Hindlimb muscle (tissue), 1 donor: ENCODE measurements at places on chromosomes 13 and 19.

DNA sequence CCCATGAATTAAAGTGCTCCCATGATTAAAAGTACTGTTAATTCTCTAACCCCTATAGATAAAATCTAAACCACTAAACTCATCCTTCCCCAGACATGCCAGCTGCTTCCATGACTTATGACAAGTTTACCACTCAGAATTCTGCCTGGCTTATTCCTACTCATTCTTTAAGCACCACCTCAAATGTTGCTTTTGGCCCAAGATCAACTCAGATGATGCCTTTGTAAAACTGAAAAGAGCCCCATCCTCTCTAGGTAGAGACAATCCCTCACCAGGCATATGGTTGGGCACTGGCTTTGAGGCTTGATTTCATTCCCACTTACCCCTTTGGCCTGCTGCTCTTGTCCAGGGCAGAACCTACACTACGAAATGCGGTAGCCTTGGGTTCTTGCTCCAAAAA is 250.0 kb downstream of the DNAJC15 start:
- no peak for DNase-seq

GRCh38 chr19:57682226-57682766 is 519 bp downstream of the ZNF551 start:
- DNase-seq = no peak

DNA sequence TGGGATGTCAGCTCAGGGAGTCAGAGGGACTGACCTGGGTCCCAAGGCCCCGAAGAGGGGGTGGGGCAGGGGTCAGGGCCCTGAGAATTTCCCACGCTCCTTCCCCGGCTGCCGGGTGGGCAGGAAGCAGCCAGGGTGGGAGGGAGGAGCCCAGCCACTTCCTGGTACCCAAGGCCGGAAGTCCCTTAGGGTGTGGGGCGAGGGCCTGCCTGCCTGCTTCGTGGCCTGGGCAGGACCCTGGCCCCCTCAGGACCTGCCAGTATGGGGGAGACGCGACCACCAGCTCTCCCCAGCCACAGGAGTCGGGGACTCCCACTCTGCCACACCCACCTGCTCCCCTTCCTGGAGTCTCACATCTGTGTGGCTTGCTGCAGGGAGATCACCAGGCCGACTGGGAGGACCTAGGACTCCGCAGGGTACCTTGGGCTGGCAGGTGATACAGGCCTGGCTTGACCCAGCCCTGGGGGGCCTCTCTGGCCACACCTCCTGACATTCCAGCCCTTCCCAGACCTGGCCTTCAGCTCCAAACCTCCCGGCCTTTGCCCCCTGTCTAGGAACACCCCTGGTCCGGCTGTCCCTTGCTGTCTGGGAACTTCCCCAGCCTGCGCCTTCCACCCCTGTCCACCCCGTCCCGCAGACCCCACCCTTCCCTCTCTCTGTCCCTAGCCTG is 9.8 kb upstream of the CIRBP start:
- DNase-seq = no peak

DNA sequence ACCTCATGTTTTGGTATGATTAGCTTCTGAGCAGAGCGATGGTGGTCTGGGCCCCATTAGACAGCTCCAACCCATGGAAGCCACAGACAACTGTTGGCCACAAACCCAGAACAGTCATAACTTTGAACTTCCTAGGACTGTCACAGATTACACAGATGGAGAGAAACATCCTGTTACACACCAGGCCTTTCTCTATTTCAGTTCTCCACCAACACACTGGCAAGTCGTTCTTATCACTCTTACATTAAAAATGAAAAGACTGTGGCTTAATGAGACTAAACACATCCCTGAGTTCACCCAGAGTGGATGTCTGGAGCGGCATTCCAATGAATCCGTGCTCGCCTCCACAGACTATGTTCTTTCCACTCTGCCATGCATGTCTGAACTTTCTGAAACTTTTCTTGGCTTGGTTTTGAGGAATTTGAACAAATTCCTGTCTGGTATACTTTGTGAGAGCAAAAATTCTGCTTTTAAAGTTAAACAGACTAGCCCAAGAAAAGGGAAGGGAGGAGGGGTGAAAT is 109.1 kb downstream of the NALCN start:
- peak; percentile 19 for DNase-seq

DNA sequence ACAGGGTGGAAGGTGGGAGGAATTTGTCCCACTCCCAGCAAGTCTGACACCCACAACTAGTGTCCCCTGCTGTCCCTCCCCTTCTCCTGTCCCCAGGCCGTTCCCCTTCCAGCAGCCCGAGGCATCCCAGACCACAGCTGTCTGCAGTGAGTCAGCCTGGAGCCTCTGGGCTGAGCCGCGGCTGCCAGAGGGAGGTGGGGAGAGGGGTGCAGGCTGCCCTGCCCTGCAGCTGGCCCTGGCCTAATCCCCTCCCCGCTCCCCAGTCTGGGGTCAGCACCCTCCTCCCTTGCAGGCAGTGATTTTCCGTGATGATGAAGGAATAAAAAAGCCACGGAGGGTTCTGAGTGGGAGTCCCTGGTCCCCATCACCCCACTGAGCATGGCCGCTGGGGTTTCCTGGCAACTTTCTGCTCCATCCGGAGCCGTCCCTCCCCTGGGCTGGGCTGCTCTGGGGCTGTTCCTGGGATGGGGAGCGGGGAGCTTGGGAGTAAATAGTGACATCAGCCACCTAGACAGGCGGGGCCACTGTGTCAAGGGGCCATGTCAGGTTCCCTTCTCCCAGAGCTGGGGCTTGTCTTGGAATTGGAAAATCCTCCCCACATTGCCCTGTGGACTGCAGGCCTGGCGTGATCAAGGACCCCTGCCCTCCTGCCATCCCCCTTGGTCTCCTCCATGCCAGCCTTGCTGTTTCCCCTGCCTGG is 16.8 kb downstream of the SPC24 start:
- DNase-seq = peak; percentile 78

- DNase-seq = no peak
Observed at GRCh38 chr13:106581225-106581624, 13.3 kb upstream of the ARGLU1 start.

- DNase-seq = no peak
Observed at GRCh38 chr19:46611776-46612175, 10.6 kb downstream of the CALM3 start.

DNA sequence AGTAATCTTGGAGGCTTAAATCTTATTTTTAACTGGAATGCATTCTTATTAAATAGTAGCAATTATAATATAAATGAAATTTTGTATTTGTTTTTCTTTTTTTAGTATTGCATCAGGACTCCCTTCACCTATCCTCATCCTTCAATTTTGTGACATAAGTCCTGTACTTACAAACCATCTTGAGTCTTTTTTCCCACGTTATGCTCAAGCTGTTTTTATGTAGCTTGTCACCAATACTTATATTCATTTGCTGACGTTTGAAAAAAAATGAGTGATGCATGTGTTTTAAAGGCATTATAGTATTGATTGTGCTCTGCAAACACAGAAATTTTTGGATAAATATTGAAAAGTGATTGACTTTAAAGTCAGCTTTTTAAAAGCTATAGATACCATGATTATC is 888 bp downstream of the GPR18 start:
- DNase-seq = no peak

GRCh38 chr19:13093407-13094105 is 9.1 kb downstream of the LYL1 start:
- peak; percentile 87 for DNase-seq

DNA sequence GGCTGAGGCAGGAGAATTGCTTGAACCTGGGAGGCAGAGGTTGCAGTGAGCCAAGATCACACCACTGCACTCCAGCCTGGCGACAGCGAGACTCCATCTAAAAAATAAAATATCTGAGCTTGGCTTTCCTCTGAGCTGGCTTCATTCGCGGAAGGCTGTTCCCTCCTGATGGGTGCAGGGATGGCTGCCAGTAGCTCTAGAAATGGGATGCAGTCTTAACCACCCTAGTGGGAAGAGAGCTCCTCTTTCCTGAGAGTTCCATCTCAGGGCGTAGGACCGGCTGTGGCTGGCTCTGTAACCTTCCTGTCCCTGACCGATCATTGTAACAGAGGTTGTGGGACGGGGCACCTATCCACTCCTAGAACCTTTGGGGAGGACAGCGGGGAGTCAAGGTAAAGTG is 32.4 kb downstream of the PPP1R37 start:
- no peak for DNase-seq

GRCh38 chr19:33323093-33323820 is 20.9 kb upstream of the CEBPA start:
- no peak for DNase-seq

DNA sequence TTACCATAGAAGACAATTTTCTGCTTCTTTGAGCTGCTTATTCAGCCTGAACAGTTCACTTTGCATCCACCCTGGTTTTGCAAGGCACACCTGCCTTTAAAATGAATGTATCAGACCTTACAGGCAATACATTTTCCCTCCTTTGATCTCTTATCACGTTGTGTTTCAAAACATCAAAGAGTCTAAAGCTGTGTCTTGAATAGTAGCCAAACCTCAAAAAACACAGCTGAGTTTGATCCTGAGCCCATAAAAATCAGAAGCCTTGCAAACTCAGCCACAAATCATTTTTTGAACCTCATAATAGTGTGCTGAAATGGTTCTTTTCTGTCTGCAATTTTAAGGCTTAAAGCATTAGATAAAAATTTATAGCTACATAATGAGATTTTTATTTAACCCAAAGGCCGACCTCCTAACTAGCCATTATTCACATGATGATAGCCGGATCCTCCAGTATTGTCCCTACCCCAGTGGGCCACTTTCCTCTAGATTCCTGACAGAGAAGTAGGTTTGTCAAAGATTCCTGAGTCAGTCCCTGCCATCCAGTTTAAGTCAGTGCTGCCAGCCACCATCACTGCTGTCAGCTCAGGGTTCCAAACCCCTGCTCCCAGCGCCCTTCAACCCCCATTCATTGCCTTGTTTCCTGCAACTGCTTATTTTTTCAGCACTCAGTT is 71.8 kb downstream of the CAB39L start:
- DNase-seq = no peak

GRCh38 chr13:42986176-42986574 is 5.9 kb downstream of the EPSTI1 start:
- no peak for DNase-seq

GRCh38 chr19:48487544-48487943 is 18.4 kb downstream of the CYTH2 start:
- DNase-seq = no peak

- peak; percentile 69 for DNase-seq
Observed at GRCh38 chr13:59391696-59392095, 772.0 kb downstream of the DIAPH3 start.

DNA sequence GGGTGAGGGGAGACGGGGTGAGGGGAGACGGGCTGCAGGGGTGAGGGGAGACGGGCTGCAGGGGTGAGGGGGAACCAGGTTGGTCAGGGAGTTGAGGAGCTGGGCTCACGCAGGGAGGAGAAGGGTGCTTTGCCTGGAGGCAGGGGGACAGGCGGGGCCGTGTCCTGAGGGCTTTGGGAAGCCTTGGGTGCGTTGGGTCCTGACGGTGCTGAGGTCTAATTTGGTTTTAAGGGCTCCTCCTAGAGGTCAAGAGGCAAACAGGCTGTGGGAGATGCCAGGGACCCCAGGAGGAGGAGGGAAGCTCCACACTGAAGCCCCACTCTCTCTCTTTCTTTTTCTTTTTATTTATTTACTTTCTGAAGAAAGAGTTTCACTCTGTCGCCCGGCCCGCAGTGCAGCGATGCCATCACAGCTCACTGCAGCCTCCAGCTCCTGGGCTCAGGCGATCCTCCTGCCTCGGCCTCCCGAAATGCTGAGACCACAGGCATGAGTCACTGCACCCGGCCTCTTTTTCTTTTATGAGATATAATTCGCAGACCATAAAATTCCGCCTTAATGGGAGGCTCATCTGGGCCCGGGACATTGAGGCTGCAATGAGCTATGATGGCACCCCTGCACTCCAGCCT is 9.3 kb upstream of the MISP start:
- no peak for DNase-seq

GRCh38 chr19:3094601-3095440 is 659 bp downstream of the GNA11 start:
- DNase-seq = no peak

GRCh38 chr13:21583478-21583877 is 20.5 kb downstream of the MICU2 start:
- no peak for DNase-seq

- no peak for DNase-seq
Observed at GRCh38 chr13:22487932-22488331, 692.8 kb upstream of the SGCG start.

DNA sequence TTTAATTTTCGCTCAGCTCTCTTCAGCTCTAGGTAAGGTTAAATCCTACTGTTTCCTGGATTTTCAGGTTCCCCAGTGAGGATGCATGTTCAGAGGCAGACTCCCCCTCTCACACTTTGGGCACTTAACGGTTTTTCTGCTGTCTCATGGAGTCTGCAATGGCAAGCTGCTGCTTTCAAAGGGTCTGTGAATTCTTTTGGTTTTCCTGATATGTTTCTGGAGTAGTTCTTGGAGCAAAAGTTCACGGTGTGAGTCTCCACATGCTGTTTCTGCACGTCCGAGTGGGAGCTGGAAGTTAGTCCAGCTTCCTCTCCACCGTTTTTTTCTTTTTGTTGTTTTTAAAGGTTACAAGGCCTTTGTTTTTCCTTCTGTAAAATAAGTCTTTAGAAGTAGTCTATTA is 35.4 kb downstream of the DNAJC15 start:
- no peak for DNase-seq

DNA sequence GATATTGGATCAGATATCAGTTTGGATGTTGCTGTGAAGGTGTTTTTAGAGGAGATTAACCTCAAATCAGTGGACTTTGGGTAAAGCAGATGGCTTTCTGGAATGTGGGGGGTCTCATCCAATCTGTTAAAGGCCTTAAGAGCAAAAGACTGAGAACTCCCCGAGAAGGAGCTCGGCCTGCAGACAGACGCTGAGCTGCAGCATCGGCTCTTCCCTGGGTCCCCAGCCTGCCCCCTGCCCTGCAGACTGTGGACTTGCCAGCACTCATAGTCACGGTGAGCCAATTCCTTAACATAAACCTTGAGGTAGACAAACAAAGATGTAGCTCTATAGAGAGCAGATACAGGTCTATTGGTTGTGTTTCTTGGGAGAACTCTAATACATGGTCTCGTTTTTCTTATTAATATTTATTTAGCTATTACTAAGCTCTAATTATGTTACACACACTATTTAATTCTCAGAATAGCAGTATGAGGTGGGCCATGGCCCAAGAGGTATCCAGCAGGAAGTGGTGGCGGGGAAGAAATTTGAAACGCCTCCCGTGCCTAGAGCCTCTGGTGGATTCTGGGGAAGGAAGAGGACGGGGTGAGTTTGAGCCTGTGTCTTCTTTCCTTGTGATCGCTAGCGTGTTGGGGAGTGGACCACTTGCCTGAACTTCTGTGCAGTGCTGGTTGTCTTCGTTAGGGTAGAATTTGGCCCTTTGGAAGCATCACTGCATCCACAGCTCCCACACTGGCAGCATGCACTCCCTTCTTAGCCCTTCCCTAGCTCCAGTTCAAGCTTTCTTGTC is 305.3 kb downstream of the TEX29 start:
- DNase-seq = no peak

- DNase-seq = peak; percentile 42
Observed at GRCh38 chr13:26680123-26680450, 80.5 kb downstream of the GPR12 start.

GRCh38 chr19:19170053-19170872 is at the start of gene MEF2B:
MEF2B (minus strand) TSS chr19:19170263; CDS start chr19:19150735, 19,528 bp downstream.
- DNase-seq = no peak

GRCh38 chr19:27764186-27764804 is 1448.7 kb downstream of the UQCRFS1 start:
- no peak for DNase-seq

- no peak for DNase-seq
Observed at GRCh38 chr13:49624229-49624628, 4.1 kb upstream of the ARL11 start.

- DNase-seq = no peak
Observed at GRCh38 chr13:97727991-97728390, 225.5 kb upstream of the IPO5 start.
